ENCODE measurements at places on chromosomes 12 and 14.

- DNase-seq, result no peak
These were observed 624.1 kb upstream of the FOXG1 start for GRCh38 chr14:28142400-28143015.

- no peak for DNase-seq
These were observed 3.0 kb upstream of the PLEKHG6 start for GRCh38 chr12:6307529-6307928.

DNA sequence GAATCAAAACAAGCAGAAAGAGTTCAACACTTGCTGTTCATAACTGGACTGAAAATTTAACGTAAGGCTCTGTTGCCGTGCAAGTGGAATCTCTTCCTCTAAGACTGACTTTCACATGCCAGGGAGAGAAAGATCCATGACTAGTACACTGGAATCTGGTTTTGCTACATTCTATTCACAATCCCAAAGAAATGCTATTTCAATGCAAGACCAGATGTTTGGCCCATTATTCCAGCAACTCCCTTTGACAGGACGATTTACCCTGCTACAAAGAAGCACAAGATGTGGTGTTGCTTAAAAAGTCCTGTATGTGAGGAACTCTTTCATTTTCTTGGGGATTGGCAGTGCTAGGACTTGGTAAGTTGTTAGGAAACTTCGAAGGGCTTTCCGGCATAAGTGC, 17.4 kb downstream of the RFC5 start:
- no peak for DNase-seq

DNA sequence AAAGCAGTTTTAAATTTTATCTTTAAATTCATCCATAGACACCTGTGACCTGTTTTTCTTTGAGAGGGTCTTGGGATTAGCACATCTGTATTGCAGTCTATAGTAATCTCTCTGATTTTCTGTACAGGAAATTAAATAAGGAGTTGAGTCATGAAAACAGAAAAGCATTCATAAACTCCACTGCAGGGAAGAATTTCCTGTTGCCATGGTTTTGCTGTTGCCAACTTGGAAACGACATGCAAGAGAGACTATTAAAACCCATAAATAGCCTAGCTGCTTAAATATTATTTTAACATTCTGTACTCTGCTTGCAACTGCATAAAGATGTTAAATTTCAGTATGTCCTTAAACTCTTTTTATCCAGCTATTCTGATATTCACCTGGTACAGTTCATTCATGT, 281.0 kb upstream of the RGS6 start:
- DNase-seq, result no peak

- DNase-seq, result no peak
These were observed 32.5 kb upstream of the PARP11 start for GRCh38 chr12:3905664-3906063.

- DNase-seq, result no peak
These were observed 289.8 kb downstream of the DPF3 start for GRCh38 chr14:72604133-72604532.

GRCh38 chr12:47141459-47141858, 61.7 kb upstream of the AMIGO2 start:
- no peak for DNase-seq

DNA sequence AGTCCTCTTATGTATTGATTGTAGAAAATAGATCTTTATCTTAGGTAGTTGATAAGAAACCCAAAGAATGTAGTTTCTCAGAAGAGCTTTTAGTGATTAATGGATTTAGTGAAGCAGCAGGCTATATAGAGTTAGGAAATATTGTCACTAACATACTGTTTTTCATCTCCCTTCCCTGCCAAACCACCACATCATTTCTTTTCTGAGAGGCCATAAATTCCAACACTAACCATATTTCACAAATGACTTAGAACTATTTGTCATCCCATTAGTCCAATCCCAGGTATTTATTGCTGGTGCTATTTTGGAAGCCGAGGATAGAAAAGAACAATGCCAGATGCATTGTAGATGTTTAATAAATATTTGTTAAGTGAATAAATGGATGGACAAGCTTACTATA, 185.7 kb downstream of the KICS2 start:
- DNase-seq, result no peak

DNA sequence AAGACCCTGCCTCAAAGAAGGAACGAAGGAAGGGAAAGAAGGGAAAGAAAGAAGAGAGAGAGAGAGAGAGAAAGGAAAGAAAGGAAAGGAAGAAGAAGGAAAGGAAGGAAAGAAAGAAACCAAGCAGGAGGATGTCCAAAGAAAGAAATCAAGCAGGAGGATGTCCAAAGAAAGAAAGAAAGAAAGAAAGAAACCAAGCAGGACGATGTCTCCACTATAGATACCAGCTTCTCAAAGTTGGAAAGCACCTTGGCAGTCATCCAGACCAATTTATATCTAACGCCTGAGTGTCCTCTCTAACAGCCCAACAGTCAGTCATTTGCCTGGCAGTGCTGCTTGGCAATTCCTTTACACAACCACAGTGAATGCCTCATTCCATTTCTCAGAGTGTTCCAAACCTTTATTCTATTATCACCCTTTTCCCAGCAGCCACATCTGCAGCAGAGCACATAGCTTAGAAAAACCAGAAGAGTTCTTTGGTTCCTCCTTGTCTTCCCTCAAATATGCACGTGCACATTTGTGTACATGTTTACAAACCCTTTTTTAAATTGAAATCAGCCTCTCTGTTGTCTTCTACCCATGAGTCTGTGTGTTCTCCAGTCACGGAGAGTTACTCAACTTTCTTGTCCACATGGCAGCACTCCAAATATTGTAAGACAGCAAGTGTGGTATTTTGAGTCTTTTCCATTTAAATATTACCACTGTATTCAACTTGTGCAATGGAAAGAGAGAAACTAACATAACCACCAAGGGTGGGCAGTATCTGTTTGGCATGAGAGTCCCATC, 138.4 kb downstream of the STXBP6 start:
- no peak for DNase-seq

DNA sequence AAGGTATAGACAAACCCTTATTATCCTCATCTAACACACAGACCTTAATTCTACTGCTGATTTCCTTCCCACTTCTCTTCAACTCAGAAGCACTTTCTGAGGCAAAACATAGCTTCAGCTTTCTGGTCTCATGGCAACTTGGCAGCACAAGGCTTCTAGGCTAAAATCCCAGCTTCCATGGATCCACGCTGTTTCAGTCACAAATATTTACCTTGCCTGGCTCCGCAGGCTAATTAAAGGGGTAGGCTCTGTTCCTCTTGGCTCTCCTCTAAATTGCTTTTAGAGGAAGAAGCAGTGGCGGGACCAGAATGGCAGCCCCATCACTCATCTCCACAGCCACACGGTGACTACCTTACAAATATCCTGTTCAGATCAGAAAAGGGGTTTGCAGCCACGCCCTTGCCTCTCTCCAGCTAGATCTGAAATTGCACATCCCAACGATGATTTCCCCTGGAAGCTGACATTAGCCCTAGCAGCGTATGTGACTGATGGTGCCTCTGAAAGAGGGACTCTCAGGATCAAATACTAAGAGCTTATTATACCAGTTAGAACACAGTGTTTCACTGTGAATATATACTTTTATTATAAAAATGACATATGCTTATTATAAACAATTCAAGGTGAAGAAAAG, 221.5 kb upstream of the NUDT4 start:
- DNase-seq, result no peak

DNA sequence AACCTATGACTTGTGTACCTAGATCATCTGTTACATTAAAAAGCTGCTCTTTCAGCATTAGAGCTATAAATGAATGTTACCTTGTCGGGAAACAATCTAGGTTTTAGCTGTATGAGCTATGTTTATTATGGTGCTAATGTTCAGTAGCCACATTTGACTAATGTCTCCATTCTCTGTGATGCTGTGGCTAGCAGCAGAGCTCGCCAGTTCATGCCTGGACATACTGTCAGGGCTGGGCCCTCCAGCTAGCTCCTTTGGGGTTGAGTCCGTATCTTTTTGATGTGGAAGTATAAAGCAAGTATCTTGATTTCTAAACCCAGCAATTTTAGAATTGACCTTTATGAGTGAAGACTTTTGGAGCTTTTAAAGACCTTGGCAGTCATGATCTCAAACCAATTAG, 36.1 kb downstream of the USP44 start:
- DNase-seq, result no peak

DNA sequence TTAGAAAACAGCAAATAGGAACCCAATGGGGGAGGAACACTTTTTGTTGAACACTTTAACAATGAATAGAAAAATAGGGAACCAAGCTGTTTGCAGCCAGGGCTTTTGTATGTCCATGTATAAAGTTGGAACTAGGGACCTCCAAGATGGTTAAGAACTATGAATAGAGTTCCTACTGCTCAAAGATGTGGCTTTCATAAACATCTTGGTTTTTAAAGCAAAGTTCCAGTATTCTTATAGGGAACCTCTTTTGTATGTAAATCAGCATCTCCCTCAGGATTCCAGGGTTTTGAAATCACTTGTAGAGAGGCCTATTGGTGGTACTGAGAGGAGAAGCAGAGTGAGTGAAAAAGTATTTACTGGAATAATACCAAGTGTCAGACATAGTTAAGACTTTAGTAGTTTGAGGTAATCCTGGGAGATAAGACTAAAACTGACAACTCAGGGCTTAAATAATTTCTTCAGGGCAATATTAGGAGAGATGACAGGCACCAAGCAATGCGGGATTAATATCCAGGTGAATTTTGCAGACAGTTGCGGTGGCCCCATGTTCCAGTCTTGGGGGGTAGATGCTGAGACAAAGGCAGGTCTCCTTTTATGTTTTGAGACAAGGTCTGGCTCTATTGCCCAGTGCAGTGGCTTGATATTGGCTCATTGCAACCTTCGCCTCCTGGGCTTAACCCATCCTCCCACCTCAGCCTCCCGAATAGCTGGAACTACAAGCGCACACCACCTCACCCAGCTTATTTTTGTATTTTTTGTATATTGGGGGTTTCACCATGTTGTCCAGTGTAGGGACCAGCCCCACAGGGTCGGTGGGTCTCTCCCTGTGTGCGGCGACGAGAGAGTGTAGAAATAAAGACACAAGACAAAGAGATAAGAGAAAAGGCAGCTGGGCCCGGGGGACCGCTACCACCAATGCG, 10.4 kb upstream of the EID3 start:
- no peak for DNase-seq

DNA sequence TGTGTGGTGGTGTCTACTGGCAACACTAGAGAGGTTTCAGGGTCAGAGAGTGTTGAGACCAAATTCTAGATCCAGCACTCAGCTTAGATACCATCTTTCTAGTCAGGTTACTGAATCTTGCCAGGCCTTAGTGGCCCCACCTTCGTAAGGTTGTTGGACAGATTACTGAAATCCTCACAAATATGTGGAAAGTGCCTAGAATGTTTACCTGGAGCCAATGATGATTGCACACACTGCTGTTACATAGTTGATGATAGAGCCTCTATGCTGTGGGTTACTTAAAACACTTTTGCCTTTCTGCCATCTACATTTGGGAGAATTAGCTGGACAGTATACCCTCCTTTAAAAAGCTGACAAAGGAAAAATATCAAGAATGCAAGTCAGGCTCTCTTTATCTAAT, 33.2 kb downstream of the SRGAP1 start:
- no peak for DNase-seq

- DNase-seq, result no peak
These were observed 2.9 kb upstream of the SBNO1 start for GRCh38 chr12:123367511-123367910.

GRCh38 chr14:67618617-67619063, 1.1 kb upstream of the ARG2 start:
- DNase-seq, result no peak

DNA sequence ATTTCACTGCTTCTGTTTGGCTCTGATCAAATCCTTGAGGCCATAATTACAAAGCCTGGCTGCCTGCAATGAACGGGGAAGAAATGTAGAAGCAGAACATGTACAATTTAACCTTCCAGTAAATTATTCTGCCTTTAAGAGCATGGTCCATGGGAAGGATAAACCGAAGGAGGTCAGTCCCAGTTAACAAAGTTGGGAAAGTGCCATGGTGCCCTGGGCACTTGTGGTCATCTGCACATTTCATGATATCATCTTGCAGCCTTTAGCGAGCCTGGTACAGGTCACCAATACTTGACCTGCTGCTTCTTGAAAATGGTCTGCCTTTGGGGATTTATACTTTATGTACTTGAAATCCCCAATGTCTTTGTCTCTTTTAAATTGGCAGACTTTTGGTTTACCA, 175.9 kb upstream of the KITLG start:
- no peak for DNase-seq

DNA sequence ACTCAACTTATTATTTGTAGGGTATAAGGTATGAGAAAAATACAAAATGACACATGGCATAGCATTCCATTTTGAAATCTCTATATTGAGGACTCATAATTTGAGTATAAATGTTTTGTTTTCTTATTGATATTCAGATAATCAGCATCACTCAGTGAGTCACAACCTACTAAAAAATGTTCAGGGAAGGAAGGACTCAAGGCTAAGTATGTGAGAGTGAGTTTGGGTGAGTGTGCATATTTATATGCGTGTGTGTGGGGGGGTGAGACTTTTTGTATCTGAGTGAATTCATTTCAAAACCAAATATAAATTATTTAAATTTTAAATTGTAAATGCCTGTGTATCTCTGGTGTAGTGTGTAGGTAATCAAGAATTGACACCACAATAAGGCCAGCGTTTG, 87.8 kb upstream of the PRKD1 start:
- no peak for DNase-seq

DNA sequence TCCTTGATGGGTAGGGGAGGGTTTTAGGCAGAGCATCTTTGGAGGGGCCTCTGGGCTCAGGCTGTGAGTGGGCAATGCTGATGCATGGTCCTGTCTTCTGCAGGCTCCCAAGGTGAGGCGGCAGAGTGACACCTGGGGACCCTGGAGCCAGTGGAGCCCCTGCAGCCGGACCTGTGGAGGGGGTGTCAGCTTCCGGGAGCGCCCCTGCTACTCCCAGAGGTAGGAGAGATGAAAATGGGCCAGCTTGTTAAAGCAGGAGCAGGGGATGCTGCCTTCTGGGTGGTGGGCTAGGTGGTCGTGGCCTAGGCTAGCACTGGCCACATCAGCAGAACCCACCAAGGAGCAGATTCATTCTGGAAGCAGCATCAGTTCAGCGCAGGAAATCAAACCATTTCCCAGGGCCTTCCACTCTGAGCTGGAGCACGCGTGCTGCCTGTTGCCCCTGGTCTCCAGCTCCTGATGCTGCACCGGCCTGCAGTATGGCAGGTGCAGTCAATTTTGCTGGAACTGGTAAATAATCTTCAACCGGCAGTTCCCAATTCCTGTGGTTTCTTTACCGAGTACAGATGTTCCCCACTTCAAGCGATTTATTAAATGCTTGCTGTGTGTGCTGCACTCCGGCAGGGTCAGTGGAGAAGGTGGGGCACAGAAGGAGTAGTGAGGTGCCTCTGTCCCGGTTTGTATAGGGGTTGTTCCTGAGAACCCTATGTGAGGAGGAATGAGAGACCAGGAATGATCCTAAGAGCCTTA, 7.4 kb downstream of the PAPLN start:
- DNase-seq, result no peak

GRCh38 chr12:39581592-39581991, 38.0 kb downstream of the ABCD2 start:
- no peak for DNase-seq

Measured in activated T-helper 2 cell treated with anti-CD3 and anti-CD28 coated beads, Interferon-gamma antibody, Interleukin-2, Interleukin-4, amounts not matched to agents 10 μg/mL and 5 μg/mL and 100 μg/mL, durations not matched to agents 14 hours and 24 hours and 36 hours (primary cell).